ENCODE measurements at places on chromosomes 1 and 21.

- no peak for DNase-seq
These were observed 46.8 kb downstream of the CD247 start for GRCh38 chr1:167471568-167471967.

- DNase-seq: no peak
These were observed 145.8 kb downstream of the NTMT2 start for GRCh38 chr1:170291516-170291915.

- no peak for DNase-seq
These were observed 62.2 kb upstream of the KIF26B start for GRCh38 chr1:245092638-245092976.

DNA sequence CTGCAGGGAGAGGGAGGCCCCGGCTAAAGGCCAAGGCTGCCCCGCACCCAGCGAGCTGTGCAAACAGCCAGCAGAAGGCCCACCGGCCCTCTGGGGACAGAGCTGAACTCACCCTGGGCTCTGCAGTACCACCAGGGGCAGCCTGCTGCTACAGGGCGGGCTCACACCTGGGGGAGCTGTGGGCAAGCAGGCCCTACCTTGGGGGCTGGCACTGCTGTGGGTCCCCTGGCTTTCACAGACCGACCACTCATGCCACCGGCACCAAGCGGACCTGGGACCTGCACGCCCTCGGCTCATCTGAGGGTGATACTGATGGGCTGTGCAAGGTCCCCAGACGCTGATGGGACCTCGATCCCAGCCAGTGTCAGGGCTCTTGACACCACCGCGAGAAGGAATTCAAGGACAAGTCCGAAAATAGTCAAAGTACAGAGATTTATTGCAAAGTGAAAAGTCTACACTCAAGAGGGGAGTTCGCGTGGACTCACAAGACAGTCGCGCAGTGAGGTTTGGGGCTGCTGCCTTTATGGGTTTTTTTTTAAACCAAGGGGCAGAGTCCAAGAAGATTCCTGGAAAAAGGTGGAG lies 61.0 kb upstream of the ADARB1 start:
- no peak for DNase-seq

- DNase-seq: no peak
These were observed 5.6 kb downstream of the LYPLAL1 start for GRCh38 chr1:219179293-219179692.

DNA sequence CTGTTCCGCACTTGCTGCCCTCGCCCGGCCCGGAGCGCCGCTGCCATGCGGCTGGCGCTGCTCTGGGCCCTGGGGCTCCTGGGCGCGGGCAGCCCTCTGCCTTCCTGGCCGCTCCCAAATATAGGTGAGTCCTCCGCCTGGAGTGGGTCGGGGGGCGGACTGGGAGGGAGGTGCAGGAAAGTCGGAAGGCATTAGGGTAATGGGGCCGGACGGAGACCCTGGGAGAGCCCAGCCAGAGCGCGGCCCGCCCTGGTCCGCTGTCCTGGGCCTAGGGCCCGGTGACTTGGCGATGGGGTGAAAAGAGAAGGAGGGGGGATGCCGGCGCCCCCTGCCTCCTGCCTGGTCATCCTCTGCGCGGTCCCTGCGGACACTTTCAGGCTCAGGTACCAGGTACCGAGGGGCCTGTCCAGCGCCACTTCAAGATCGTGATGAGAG lies 243 bp downstream of the ADAM15 start:
- DNase-seq: no peak

- no peak for DNase-seq
These were observed 5.1 kb downstream of the TMEM201 start for GRCh38 chr1:9593492-9594465.

DNA sequence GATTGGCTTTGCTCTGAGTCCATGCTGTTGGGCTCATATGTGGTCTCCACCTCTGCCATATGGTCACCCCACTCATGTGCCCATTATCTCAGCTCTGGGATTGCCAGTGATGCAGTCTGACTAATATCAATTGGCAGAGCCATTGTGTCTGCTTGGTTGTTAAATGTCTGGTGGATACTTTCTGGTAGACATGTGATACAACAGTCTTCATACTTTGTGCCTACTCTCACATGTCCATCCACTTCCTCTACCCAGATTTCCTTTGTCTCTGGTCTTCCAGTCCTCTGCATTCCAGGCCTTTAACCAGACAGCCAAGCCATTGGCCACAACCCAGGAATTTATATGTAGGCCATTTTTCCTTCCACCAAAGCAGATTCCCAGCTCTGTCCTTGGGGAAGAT lies 30.8 kb upstream of the DIPK1A start:
- DNase-seq: no peak

DNA sequence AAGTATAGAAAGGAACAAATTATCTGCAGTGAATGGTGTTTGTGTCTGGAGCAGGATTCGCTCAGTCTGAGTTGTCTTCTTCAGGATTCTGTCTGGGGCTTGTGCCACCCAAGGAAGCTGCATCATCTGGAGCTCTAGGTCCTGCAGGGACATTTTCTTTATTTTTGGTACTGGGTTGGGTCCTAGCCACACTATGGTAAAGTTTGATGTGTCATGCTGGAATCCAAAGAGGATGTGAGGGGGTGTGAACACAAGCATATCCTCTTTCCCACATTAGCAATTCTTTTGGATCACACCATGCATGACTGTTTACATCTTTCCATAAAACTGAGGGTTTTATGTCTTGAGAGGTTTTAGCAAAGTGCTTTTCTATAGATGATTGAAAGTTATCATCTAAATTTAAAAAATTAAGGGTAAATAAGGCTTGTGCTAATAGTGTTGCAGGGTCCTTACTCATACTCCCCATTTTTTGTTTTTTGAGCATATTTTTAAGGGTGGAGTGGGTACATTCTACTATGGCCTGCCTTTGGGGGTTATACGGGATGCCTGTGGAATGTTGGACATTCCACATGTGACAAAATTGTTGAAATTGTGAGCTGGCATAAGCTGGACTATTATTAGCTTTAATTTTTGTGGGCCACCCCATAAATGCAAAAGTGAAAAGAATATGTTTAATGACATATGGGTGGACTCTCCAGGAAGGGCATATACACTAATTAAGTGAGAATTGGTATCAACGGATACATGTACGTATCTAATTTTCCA lies 152.0 kb upstream of the HMCN1 start:
- no peak for DNase-seq

- no peak for DNase-seq
These were observed 859 bp downstream of the IFFO2 start for GRCh38 chr1:18955441-18956192.

DNA sequence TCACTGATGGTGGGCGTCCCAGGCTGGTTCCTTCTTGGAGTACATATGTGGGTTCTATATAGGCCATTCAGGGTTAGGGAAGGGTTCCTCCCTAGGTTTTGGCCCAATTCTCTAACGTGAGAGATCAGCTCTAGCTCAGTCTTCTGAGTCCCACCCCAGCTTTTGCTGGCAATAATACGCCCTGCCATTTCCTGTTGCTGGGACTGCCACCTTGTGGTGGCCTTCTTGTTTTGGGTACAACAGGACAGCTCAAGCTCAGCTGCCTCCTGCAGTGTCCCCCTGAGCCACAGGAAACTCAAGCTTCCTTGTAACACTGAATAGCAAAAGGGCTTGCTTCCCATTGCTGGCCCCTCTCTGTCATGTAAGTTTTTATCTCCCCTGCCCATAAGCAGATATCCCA lies 77.8 kb downstream of the BACH1 start:
- DNase-seq: no peak

DNA sequence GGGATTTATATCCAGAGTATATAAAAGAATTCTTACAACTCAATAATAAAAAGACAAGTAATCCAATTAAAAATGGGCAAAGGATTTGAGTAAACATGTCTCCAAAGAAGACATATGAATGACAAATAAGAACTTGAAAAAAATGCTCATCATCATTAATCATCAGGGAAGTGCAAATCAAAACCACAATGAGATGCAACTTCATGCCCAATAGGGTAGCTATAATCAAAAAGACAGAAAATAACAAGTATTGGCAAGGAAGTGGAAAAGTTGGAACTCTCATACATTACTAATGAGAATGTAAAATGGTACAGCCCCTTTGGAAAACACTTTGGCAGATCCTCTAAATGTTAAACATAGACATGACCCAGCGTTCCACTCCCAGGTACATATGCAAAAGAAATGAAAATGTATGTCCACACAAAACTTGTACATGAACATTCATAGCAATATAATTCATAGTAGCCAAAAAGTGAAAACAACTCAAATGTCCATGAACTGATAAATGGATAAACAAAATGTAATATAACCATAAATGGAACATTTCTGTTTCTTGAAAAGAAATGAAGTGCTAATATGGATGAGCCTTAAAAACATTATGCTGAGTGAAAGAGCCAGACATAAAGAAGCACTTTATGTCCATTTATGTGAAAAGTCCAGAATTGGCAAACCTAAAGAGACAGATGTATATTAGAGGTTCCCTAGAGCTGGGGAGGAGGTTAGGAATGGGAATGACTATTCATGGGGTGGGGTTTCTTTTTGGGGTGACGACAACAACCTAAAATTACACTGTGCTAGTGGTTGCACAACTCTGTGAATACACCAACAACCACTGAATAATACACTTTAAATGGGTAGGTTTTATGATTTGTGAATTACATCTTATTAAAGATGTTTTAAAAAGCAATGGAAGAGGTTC lies 259.7 kb downstream of the RHOU start:
- no peak for DNase-seq

DNA sequence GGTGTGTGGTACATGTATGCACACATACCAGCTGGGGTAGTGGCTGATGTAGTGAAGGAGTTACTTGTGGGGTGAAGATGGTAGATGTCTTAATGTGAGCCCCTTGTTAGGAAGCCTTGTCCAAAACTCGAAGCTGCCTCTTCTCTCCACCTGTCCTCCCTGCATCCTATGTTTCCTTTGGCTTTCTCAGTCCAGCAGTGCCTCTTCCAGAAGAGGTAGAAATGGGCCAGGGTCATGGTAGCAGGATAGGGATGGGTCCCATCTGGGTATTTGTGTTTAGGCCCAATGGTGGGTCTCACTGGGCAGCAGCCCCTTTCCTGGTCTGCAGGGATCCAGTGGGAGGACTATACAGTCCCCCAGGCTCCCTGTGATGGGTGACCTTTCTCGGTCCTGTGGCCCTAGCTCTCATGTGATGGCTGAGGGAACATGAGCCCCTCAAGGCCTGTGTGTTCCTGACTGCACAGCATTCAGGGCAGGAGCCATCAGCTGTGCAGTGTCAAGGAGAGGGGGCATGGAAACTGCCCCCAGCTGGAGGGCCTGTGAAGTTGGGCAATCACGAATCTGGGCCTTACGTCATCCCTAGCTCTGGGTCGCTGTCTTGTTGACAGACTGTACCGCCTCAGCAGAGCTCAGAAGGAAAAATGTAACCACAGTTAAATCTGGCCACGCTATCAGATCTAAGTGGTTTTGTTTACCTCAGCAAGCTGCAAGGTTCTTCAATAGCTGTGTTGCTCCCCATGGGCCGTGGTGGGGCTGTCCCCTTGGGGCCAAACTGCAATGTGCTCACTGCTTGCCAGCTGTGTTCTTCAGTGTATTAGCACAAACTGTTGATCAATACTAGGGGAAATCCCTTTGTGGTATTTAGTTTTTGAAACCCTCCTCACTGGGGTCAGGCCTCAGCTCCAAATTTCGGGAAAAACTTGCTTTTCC lies 82.7 kb downstream of the NOS1AP start:
- DNase-seq: no peak

- peak; percentile 81 for DNase-seq
These were observed at the start of gene TP53BP2 for GRCh38 chr1:223845810-223846682. TP53BP2 (minus strand) TSS chr1:223845947; CDS start chr1:223845680, 267 bp downstream.

DNA sequence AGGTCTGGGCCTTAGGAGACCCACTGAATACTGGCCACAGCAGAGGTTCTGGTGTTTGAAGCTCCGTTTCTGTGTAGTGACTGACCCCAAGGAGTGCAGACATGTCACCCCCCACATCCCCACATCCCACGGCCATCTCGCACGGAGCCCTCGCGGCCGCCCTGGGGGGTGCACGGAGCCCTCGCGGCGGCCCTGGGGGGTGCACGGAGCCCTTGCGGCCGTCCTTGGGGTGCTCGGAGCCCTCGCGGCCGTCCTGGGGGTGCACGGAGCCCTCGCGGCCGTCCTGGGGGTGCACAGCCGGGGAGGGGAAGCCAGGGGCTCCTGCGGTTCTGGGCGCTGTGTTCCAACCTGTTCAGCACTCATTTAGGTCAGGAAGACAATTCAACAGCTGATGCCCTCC lies 68.4 kb downstream of the SCCPDH start:
- DNase-seq: no peak
